ENCODE measurements at places on chromosomes 11 and 22.

- no peak for DNase-seq
Observed at GRCh38 chr11:100585728-100586127, 101.4 kb upstream of the ARHGAP42 start.

- no peak for DNase-seq
Observed at GRCh38 chr11:22733475-22734248, 67.3 kb downstream of the GAS2 start.

GRCh38 chr22:35452810-35453743, 53.1 kb downstream of the MCM5 start:
- no peak for DNase-seq

DNA sequence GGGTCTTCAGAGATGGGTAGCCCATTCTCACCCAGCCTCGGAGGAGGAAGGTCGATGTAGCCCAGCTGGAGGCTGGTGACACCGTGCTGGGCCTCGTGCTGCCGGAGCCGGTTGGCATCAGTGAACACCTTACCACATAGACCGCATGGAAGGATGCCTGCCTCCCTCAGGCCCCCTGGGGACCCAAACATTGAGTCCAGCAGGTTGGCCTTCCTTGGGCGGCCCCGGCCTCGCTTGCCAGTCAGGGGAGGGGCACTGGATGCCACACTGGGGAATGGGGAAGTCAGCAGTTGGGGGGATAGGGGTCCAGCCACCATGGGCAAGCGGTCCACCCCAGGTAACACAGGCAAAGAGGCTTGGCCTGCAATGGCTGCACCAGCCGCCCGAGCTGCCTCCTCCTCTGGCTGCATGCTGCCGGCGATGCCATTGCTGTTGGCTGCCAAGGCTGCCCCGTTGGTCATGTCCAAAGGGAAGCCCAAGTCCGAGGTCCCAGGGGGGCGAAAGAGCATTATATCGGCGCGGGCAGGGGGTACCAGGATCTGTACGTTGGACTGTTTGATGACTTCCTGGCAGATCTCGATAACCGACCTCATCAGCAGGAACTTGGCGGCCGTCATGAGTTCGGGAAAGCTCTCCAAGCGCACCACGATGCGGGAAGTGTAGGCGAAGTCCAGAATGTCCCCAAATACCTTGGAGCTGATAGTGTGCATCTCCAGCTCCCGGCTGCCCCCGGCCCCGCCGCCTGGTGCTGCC, 1.4 kb downstream of the PATZ1 start:
- DNase-seq: no peak

GRCh38 chr11:15901054-15901453, 455.3 kb downstream of the SOX6 start:
- no peak for DNase-seq

DNA sequence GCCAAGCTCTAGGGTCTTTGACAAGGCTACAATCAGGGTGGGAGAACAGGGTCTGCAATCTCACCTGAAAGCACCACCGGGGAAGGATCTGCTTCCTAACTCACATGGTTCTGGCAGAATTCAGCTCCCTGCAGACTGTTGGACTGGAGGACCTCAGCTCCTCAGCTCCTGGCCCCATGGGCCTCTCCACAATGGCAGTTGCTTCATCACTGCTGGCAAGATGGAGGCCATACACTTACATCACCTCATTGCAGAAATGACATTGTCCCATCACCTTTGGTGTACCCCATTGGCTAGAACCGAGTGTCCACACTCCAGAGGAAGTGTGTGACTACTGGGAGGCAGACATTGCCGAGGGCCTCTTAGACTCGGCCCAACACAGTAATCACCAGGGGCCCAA, 20.9 kb upstream of the MPPED1 start:
- DNase-seq: no peak

Data from SHP77 treated with DMSO at 0.1 percent for 48 hours (cell line).